Stimulated activated CD8-positive, alpha-beta memory T cell treated with anti-CD3 and anti-CD28 coated beads, Interleukin-7, amount 100 ng/mL, for 4 hours (primary cell): ENCODE measurements at places on chromosomes 1 and 21.

- DNase-seq: no peak
These were observed 1455.2 kb downstream of the AMY1C start for GRCh38 chr1:105204836-105205371.

DNA sequence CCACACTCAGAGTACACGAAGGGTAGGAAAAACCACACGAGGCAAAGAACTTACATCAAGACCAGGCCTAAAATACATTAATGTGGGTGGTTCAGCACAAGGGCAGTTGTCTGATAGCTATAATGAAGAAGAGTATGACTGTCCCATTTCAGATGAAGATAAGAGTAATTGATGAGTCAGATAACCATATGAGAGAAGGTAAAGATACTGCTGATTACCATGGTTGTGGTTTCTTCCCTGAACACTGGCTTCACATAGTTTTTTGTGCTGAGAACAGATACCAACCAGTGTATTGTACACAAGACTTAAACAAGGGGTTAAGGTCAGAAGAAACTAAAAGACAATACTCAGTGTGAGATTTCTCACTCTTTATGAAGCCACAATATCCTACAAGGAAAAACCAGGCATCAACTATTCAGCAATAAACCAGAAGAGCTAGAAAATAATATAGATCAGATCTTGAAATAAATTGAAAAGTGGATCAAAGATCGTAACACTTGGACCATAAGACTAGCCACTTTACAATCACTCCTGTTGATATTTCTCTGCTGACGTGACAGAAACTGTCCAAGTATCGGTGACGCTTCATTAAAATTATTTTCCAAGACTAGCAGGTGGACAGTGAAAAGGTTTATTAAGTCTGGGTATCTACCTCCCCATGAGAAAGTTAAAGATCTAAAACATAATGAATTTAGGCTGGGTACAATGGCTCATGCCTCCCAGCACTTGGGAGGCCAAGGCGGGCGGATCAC, 28.6 kb downstream of the PUM1 start:
- no peak for DNase-seq

DNA sequence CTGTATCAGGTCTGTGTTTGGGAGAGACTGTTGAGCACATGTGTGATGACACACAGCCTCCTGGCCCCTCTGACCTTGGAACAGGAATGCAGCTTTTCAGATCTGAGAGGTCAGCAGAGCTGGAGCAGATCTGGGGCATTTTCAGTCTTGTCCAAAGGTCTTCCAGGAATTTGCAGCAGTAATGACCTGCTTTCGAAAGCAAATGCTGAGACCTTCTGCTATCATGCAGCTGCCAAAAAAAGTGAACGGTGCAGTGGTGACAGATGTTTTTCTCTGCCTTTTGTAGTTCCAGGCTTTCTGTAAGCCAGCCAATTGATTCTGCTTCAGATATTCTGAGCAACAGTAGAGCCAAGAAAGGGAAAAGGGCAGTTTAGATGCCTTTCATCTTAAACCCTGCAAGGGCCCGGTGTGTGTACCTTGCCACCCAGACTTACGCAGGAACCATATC, 137.8 kb upstream of the COA6 start:
- no peak for DNase-seq

GRCh38 chr1:180057883-180058396, 96.7 kb upstream of the QSOX1 start:
- DNase-seq: no peak

DNA sequence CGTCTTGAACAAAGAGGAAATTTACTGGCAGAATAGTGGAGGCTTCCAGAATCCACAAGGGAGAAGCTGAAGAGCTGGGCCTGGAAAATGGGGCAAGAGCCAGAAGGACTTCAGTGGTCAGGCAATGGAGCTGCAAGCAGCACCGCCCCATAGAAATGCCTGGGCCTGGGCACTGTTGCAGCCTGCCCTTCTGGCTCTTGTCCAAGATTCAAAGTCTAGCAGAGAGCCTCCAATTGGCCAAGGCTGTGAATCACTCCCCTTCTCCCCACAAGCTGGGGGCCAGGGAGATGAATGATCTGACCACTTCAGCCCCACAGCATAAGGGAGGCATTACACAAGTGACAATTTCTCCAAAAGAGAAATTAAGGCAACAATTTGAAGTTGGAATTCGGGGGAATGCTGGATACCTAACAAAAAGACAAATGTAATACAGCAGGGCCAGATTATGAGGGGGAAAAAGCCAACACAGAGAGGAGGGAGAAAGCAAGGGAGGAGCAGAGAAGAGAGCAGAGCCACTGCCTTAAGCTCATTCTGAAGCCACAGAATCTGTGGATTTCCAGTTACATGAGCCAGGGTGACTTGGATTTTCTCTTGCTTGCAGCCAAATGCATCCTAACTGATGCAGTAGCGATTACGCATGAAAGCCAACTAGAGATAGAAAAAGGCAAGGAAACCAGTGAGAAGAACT, 80.3 kb downstream of the LRIG2 start:
- no peak for DNase-seq

DNA sequence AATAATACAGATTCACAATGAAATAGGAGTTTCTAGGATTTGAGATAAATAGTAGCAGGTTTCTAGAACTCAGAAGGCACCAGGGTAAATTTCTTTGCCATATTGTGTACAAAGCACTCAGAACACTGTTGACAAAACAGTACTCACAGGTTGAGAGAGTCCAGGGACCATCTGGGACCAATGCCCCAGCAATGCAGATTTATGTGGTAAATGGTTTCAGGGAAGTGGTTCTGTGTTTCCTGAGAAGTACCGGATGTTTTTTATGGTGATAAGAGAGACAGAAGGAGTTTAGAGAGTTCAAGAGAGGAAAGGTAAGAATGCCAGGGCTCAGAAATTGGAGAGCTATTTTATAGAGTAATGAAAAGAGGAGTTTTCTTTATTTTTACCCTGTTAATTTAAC, 29.6 kb upstream of the DIPK1A start:
- no peak for DNase-seq

GRCh38 chr1:169894424-169895145, 889 bp upstream of the SCYL3 start:
- no peak for DNase-seq

DNA sequence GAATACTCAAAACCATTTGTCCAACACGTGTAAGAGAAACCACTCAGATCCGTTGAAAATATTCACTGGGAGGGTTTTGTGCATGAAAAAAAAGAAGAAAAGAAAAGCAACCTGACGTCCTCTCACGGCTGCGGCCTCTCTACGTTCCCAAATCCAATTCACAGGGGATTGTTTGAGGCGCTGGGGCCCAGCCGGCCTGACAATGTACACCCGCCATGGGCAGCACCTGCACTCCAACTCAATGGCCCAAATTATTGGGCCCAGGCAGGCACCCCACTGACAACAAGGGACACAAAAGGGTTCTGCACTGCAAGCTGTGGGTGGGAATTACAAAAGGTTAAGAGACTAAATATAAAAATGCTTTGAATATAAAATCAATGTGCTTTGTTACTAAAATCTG, 41.5 kb downstream of the MORN1 start:
- DNase-seq: no peak

- DNase-seq: no peak
These were observed 242.4 kb upstream of the LYPLAL1 start for GRCh38 chr1:218931324-218931723.

- DNase-seq: no peak
These were observed 85.7 kb downstream of the BRINP2 start for GRCh38 chr1:177256153-177257075.

GRCh38 chr1:35553851-35554250, 3.4 kb downstream of the KIAA0319L start:
- DNase-seq: no peak

DNA sequence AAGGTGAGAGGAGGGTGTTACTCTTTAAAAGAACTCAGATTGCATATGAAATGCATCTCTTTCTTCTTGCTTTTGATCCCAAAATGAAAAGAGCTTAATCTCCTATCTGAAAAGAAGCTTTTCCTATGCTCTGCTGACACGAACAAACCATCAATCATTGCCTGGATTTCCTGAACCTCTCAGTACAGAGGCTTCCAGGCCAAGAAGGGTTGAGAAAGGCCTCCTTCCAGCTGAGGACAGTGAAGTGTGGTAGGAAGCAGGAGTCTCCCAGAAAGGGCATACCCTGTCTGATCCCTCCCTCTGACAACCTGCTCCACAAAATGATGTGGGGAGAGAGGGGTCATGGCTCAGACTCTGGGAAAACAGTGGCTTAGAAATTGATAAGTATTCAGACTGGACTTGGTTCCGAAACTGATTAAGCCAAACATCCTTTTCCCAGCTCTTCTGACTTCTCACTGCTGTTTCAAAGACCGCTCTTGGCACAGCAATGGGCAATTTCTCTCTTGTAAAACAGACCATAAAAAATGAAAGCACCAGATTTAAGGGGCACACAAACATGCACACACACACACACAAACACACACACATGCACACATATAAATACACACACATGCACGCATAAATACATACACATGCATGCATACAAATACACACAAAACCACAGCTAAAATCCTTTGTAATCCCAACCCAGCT, 310.3 kb downstream of the SIPA1L2 start:
- no peak for DNase-seq

DNA sequence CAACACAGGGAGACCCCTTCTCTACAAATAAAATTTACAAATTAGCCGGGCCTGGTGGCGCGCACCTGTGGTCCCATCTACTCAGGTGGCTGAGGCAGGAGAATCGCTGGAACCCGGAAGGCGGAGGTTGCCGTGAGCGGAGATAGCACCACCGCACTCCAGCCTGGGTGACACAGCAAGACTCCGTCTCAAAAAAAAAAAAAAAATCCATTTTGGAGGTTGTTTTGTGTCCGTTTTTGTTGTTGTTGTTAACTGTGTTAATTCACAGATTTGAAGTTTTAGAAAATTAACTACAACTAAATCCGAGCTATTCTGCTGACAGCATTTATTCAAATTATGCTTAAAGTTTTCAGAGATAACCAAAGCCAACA, 618 bp downstream of the CLCC1 start:
- peak; percentile 17 for DNase-seq

GRCh38 chr1:51581238-51581637, 35.7 kb upstream of the OSBPL9 start:
- DNase-seq: no peak

DNA sequence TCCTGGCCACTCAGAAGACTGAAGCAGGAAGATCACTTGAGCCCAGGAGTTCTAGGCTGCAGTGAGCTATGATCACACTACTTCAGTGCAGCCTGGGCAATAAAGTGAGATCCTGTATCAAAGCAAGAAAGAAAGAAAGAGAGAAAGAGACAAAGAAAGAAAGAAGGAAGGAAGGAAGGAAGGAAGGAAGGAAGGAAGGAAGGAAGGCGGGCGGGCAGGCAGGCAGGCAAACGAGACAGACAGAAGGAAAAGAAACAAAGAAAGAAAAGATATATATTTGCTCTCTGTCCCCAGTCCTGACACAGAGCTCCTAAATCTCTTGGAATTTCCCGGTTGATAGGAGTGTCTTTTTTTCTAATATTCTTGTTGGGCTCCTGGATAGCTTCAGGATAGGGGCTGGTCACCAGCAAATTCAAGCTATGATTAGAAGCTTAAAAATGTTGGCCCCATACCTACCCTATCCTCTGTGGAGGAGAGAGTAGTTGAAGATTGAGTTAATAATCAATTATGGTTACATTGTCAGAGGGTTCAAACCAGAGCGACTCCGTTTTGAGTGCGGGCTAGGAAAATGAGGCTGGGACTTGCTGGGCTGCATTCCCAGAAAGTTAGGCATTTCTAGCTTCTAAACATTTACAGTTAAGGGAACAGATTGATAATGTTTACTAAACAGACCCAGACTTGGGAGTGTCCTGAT, 3.3 kb upstream of the MIGA1 start:
- no peak for DNase-seq

- no peak for DNase-seq
These were observed 109.0 kb downstream of the SDCCAG8 start for GRCh38 chr1:243364866-243365265.

DNA sequence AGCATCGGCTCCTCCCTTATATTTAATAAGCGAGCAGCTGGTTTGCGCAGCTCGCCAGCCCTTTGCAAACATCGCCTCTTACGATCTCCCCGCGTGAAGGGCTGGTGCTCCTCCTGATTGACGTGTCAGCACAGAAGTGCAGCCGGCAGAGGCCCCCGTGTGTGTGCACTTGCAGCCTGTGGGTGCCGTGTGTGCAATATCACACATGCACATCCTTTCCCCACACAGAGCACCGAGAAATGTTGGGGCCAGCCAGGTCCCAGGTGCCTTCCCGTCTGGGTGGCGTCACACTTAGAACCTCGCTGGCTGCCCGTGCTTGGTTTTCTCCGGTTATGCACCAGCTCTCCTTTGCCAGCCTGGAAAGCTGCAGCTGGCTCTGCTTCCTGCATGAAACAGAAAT, 126.6 kb upstream of the AJAP1 start:
- DNase-seq: no peak

DNA sequence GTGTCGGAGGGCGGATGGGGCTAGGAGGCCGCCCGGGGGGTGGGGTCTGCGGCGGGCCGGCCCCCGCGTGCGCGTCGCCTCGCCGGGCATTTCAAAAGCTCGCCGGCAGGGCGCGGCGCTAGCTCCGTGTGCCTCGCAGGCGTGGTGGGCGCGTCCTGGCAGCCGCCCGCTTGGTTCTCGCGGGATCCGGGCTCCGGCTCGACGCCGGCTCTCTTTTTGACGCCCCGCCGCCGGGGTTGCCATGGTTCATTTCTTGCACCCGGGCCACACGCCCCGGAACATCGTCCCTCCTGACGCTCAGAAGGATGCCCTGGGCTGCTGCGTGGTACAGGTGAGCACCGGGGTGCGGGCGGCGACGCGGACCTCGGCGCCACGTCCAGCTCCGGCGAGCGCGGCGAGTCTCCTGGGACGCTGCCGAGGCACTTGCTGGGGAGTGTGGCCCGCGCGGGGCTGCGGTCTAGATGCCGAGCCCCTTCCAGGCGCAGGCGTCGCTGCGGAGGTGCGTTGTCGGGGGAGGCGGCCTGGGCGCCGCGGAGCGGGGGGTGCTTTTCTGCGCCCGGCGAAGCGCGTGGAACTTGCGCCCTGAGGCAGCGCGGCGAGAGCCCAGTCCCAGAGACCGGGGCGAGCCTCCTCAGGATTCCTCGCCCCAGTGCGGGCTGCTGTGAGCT, at the start of gene ZYG11A:
ZYG11A (plus strand) TSS at position 118 of the 668 bp plus-strand sequence; CDS start at position 242, 124 bp downstream.
- DNase-seq: peak; percentile 58

DNA sequence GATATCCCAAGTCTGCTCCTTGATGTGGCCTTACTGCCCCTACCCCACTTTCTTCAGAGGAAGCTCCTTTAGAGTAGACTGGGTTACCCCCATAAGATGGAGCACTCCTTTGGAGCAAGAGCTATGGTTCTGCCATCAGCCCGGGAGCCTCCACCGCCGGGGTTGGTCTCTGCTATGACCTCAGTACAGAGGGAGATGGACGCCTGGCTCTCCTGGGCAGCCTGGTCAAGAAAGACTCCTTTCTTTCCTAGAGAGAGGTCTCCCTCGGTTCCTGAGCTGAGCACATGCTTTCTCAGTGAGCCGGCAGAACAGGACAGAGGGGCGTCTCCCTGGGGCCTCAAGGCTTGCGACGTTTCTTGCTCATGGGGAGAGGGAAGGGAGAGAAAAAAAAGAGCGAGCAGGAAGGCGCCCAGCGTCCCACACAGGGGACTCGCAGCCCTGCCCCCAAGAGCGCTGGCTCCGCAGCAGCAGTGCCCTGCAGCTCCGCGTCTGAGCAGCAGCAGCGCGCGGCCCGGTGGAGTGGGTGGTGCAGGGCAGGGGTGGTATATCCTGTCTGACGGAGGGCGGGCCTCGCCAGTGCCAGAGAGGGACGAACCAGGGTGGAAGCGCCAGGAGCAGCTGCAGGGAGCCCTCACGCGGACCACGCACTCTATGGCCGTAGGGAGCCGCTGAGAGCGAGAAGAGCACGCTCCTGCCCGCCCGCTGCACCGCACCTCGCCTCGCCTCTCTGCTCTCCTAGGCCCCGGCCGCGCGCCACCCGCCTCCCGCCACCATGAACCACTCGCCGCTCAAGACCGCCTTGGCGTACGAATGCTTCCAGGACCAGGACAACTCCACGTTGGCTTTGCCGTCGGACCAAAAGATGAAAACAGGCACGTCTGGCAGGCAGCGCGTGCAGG, at the start of gene PKP1:
PKP1 (plus strand) TSS at position 576 of the 899 bp plus-strand sequence; CDS start at position 773, 197 bp downstream.
- peak; percentile 5 for DNase-seq
